HFF-Myc (cell line): ENCODE measurements at places on chromosomes 16 and 17.

- no peak for DNase-seq
Observed at GRCh38 chr16:29820730-29821642, 724 bp downstream of the MVP start.

- no peak for DNase-seq
Observed at GRCh38 chr16:81238296-81239011, at the start of gene BCO1. Gene BCO1, plus strand, starts transcription at chr16:81238689. Its CDS starts 220 bp downstream, at chr16:81238909.

DNA sequence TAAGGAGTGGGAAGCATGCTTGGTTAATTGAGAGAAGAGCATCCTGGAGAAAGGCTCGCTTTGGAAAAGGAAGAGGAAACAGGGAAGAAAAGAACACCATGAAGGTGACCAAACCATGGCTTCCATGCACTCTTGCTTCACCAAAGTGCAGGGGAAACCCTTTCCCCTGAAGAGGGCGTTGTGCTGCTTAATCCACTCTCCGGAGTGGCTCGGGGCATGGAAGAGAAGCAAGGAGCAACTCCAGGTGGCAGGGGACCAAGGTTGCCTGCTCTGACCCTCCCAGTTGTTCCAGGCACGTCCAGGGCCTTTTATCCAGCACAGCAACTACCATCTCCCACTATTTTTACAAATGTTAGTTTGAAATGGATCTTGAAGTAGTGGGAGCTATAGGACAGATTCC is 108.1 kb downstream of the STX8 start:
- DNase-seq = no peak

- no peak for DNase-seq
Observed at GRCh38 chr16:1505073-1505844, 12.1 kb downstream of the TELO2 start.

GRCh38 chr17:41343029-41343428 is 7.6 kb downstream of the KRT33A start:
- no peak for DNase-seq

DNA sequence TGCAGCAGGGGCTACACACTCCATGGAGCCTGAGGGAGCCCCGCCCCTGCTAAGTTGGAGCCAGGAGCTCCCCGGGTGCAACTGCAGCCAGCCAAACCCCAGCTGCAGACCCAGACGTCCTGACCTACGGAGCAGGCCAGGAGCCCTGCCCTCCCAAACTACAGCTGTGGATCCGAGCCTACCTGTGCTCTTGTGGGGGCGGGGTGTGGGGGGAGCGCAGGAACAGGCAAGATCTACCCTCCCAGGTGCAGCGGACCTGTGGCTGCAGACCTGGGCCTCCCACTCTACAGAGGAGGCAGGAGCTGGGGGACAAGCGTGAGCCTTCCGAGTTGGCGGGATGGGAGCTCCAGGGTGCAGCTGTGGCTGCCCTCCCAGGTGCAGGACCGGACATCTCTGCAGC is 29.7 kb upstream of the MYLK3 start:
- DNase-seq = no peak
